ENCODE measurements at places on chromosomes 4 and X. TPM values are rescaled to one million over a fixed set of nuclear protein-coding genes. Genes with fewer than 3 reads are reported as not detected.

- no peak for DNase-seq
Observed at GRCh38 chr4:21102667-21103066, 402.4 kb downstream of the PACRGL start.

DNA sequence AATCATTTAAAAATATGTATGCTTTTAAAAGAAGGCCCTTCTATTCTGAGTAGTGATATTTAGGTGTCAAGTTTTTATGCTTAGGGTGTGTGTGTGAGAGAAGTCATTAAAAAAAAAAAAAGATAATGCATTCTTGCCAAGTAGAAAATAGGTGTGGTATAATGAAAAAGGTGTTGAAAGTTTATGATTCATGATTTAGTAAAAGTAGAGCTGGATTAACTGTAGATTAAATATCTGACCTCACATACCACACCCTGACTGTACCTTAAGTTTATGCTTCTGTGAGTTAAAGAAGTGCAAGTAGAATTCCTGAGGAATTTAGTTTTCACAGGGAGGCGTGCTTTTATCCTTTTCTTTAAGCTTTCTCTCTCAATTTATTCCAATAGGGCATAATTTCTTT is 71.1 kb downstream of the BMPR1B start:
- no peak for DNase-seq

DNA sequence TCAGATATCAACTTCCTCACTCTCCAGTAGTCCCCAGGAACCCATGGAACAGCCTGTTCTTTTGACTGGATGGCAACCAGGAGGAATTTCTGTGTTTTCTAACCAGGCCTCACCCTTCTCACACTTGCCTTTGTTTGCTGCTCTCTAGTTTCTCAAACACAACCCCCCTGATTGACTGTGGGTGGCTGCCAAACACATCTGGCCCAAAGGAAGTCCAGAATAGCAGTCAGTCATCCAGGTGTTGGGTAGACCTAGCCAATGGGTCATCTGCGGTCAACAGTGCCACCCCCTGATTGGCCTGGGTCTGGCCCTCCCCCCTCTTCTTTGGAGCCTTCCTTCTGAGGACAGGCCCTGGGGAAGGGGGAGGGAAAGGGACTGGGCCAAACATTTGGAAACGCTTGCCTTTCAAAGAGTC is 53.7 kb downstream of the MSX1 start:
- peak; percentile 20 for DNase-seq

GRCh38 chrX:39601231-39602177 is 496.3 kb downstream of the BCOR start:
- no peak for DNase-seq

OTUD6A gene
- total RNA-seq, result not detected

ESX1 gene
- total RNA-seq, result not detected
